Caco-2 (cell line): ENCODE measurements at places on chromosomes 16 and 17. TPM values are rescaled to one million over a fixed set of nuclear protein-coding genes. Genes with fewer than 3 reads are reported as not detected.

The STUB1 gene
- total RNA-seq, result 77.8 and 86.6 TPM in 2 replicates

The CTRB1 gene
- not detected in 2 replicates for total RNA-seq

DNA sequence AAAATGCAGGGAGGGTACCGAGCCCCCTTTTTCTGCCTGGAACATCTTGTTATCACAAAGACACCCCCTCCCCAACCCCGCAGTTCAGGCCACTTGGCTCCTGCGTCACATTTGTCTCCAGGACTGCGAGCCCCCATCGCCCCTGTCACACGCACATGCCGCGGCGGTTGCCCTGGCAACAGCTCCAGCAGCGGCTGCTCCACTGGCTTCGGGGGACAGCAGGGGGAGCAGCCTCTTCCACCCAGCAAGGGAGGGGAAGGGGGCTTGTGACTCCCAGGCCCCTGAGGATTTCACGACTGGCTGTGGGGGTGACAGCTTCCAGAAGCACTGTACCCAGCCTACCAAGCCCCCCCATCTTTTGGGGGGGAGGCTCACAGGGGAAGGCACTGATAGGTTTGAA lies 2.6 kb downstream of the BAIAP3 start:
- no peak for DNase-seq

- DNase-seq, result no peak
These were observed 11.3 kb downstream of the YPEL2 start for GRCh38 chr17:59342681-59343131.

The DOC2A gene
- 3.5 and 4.5 TPM in 2 replicates for total RNA-seq

The PEX12 gene
- total RNA-seq, result 4.8 and 5.1 TPM in 2 replicates

- no peak for DNase-seq
These were observed 10.9 kb downstream of the ARHGEF15 start for GRCh38 chr17:8320990-8321389.

DNA sequence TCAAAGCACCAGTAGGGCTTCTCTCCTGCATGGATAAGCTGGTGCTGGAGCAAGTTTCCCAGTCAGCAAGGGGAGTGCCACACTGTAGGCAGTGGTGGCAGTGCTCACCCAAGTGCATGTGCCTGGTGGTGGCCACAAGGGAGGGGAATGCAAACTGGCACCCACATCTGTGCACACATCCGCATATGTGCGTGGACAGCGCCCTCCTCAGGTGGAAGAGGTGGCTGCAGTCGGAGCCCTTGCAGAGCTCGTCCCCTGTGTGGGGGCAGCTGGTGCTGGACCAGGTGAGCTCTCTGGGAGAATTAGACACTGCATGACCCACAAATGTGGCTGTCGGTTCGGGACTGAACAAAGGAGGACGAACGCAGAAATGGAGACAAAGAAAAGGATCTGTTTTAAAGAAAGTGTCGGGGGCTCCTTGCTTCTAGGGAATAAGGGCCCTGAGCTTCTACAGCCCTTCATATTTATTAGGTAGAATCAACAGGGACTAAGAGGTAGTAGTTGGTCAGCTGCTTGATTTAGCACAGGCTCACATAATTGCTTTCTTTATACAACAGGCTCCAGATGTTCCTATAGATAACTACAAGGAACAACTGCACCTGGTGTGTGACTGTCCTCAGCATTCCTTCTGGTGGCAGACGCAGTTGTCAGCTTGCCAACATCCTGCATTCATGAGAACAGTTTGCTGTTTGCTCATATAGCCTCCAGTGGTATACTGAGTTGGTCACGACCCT lies 5.3 kb upstream of the ZNF689 start:
- peak; percentile 14 for DNase-seq

DNA sequence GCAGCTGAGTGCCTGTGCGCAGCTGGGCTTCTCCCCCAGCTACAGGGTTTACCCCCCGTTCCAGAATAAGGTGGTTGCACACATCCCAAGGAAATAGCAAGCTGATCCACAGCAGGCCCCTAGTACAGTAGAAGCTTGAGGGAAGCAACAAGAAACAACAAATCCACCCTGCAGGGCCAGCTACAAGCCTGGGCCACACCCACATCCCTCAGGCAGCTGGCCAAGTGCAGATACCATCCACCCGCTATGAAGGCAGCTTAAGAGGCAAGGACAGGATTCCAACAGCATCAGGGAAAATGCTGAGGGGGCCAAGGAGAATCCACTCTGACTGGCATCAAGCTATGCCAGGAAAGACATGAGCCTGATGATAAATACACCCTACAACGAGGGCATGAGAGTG lies 66.9 kb upstream of the RCVRN start:
- DNase-seq, result no peak

GRCh38 chr16:79165506-79165905 lies 435.0 kb downstream of the MAF start:
- DNase-seq, result no peak

The PIRT gene
- total RNA-seq, result not detected in 2 replicates

The PARN gene
- 27.1 and 30.7 TPM in 2 replicates for total RNA-seq

GRCh38 chr17:82939621-82940135 lies 99.9 kb upstream of the ZNF750 start:
- DNase-seq, result no peak

GRCh38 chr17:45227101-45227925 lies 5.6 kb downstream of the FMNL1 start:
- DNase-seq, result no peak

GRCh38 chr16:80608946-80609345 lies 68.2 kb downstream of the DYNLRB2 start:
- no peak for DNase-seq

The KPNA2 gene
- 324 and 339 TPM in 2 replicates for total RNA-seq

DNA sequence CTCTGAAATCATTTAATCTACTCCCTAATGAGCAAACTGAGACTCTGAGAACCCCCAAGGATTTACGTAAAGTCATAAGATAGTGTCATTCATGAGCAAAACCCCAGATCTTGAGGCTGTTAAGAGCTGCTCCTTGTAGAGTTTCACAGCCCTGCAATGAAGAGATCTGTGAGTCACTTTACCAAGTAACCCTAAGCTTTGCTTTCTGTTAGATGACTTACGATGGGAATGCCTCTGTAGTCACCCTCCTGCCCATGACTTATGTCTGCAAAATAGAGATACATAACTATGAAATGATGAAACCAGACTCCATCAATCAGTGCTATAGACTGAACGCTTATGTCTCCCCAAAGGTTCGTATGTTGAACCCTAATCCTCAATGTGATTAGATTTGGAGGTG lies 117.7 kb downstream of the HS3ST3A1 start:
- DNase-seq, result no peak

The CLDN6 gene
- 9.0 and 12.9 TPM in 2 replicates for total RNA-seq
